T-helper 9 cell (primary cell): ENCODE measurements at places on chromosomes 4 and X.

GRCh38 chr4:7828011-7828720 lies 111.5 kb downstream of the AFAP1 start:
- peak; percentile 40 for DNase-seq

DNA sequence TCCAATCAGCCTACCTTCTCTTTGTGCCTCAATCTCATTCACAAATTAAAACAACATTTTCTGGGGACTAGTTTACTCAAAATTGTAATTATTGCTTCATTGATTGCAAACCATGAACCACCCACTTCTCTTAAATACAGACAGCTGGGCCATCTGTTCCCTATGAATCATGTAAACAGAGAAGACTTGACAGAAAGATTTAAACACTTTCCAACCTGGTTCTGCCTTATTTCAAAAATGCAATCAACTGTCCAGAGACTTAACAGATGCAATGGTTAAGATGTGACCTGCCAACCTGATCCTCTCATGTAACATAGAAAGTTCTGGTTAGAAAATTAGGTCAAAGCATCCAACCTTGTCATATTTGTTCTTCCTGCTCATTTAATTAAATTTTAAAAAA lies 20.8 kb upstream of the SERTM2 start:
- no peak for DNase-seq

- DNase-seq = no peak
Observed at GRCh38 chrX:39426101-39426500, 624.8 kb downstream of the MID1IP1 start.

GRCh38 chr4:141705747-141706377 lies 69.5 kb downstream of the IL15 start:
- no peak for DNase-seq

DNA sequence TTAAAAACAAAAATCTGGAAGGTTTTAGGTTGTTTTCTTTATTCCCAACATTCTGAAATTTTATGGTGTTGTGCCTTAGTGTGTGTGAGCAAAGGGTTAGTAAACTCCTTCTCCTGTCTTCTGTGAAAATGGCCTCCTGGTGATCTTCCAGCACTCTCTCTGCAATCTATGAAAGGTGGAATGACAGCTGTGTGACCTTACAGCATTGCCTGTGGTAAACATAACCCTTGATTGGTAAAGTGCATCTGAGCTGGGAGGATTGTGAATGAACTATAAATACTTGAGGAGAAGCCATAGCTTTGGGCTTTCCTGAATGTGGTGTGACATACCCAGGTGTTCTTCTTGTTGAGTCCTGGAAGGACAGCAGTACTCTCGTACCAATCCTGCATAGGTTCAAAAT lies 10.0 kb downstream of the ART3 start:
- DNase-seq = no peak

DNA sequence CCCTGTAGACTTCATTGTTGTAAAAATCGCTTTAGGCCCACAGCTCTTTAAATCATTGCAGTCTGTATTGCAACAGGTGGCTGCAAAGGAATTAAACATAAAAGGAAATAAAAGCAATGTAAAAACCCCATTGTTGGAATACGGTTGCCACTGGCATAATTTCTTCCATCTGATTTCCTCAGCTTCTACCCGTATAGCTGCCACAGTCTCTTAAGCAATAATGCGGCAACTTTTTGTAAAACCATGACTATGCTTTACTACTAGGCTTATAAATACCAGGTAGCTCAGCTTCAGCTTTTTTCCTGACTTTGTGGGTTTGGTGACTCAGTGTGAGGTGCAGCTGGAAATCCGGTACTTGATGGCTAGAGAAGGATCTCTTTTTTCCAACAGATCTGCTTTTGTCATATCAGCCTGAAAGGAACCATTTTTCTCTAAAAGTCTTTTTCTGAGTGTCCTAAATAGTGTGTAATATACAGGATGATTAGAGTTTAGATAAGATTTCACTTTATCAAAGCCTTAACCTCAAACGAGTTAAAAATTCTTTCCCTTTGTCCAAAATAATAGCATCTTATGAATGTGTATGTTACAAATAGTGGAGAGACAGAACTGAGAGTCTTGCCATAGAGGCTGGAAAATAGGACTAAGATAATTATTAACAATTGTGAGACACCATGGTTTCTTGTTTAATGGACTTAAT lies 268.0 kb downstream of the ADGRL3 start:
- no peak for DNase-seq

GRCh38 chrX:105820247-105820646 lies 2.1 kb upstream of the NRK start:
- DNase-seq = no peak

DNA sequence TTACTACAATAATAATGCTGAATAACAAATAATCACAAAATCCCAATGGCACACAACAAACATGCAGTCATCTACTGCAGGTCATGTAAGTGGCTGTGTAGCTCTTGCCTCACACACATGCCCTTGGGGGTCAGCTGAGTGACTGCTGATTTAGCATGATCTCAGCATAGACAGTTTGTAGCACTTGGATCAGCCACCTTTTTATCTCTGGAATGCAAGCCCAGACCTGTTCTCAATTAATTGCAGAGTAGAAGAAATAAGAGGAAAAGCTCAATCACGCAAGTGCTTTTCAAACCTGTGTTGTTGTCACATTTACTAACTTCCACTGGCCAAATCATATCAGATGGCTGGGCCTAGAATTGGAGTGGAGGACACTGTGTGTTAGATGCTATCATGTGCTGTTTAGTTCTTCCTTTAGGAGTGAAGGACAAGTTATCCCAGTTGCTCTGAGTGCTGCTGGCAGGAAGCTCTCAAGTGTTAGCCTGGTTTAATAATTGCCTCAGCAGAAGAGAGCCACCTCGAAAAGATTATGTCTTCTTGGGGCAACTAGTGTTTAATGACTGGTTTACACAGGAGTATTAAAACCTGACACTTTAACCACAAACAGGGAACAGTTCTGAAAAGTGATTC lies 128.3 kb upstream of the EPHA5 start:
- no peak for DNase-seq

GRCh38 chr4:183834252-183834651 lies 70.9 kb upstream of the STOX2 start:
- no peak for DNase-seq

DNA sequence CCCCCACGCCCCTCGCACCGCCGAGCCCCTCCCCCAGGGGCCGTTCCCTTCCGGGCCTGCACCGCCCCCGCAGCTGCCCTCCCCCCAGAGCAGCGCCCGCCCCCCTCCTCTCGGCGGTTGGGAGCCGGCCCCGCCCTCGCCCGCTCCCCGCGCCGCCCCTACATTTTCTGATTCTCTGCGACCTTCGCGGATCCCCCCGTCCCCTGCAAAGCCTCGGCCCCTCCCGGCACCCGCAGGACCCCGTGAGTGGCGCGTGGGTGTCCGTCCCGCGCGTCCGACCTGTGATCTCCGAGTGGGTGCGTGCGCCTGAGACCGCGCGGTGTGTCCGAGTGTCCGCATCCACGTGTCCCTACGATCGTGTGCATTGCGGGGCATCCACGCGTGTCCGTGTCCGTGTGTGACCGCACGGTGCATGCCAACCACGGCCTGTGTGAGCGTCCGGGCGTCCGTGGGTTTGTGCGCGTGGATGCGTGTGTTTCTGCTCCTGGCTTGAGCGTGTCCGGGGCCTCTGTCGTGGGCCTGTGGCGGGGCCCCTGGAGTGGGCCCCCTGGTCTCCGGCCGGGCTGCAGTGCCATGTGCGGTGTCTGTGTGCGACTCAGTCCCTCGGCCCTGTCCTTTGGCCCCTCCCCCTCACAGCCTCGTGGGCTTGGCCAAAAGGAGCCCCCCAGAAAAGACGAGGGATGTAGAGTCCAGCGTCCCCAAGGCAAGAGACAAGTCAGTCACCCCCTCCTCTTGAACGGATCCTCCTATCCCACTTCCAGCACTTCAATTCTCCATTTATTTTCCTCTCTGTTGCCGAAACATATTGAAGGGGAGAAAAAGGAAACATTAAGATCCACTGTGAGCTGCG lies 8.8 kb upstream of the NKX1-1 start:
- DNase-seq = no peak

DNA sequence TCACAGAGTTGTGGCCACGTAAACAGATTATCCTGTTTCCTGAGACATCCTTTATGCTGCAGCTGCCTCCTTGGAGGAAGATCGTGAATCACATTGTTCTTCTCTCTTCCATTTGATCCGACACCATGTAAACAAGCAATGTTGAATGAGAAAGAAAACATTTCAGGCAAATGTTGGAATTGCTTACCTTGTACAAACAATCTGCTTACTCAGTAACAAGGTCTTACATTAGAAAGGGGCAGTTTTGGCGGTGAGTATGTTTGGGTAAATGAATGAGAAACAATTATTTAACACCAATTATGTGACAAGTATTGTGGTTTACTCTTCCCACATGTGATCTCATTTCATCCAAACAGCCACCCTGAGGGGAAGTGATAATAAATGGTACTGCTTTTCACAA lies 637.8 kb downstream of the RAB28 start:
- no peak for DNase-seq

- DNase-seq = no peak
Observed at GRCh38 chr4:110270492-110271197, 72.2 kb upstream of the ELOVL6 start.

DNA sequence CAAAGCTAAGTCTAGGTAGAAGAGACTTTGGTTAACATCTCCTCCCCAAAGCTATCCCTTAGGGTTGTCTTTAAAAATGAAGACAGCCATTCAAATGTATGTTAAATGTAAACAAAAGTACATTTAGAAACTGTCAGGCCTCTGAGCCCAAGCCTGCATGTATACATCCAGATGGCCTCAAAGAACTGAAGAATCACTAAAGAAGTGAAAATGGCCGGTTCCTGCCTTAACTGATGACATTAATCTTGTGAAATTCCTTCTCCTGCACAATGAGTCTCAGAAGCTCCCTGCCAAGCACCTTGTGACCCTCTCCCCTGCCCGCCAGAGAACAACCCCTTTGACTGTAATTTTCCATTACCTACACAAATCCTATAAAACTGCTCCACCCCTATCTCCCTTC lies 377.9 kb downstream of the FAM133A start:
- no peak for DNase-seq

DNA sequence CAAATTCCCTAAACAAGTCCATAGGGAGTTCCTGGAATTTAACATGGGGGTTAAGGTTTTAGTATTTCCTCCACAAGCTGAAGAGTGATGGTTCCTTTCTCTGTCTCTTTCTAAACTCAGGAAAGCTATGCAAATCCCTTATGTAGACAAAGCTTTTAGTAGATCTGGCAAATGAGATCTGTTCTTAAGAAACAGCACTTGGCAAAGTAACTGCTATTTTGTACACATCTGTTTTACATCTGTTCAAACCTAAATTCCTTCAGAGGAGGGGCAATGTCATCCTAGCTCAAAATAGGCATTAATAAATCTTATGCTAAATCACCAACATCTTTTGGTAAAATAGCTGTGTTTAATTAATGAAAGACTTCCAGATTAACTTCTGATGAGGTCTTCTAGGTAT lies 137.8 kb upstream of the TBC1D9 start:
- no peak for DNase-seq

GRCh38 chr4:113835005-113835404 lies 73.5 kb upstream of the CAMK2D start:
- no peak for DNase-seq

- no peak for DNase-seq
Observed at GRCh38 chr4:68717999-68718398, 47.5 kb upstream of the UGT2B15 start.

DNA sequence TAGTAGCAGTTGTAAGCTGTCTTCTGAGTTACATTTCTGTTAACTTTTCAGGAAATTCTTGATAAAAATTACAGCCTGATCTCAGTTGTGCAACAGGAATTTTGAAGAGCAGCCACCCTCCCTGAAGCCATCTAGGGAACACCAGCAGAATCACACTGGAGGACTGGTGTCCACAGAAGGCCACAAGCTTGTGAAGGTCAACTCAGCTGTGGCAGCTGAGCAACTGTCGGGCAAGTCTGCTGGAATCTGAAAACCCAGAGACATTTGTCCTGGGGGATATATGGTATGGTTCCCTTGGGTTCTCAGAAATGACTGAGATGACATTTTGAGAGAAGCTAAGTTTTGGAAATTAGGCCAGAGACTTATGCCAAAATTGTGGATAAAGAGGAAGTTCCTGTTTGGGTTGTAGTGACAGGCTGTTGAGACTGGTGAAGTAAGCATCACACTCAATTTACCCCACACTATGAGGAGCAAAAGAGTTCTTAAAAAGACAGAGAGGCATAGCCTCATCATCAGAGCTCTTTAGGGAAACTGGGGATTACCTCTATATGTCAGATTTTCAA lies 78.1 kb upstream of the TNIP3 start:
- DNase-seq = no peak

DNA sequence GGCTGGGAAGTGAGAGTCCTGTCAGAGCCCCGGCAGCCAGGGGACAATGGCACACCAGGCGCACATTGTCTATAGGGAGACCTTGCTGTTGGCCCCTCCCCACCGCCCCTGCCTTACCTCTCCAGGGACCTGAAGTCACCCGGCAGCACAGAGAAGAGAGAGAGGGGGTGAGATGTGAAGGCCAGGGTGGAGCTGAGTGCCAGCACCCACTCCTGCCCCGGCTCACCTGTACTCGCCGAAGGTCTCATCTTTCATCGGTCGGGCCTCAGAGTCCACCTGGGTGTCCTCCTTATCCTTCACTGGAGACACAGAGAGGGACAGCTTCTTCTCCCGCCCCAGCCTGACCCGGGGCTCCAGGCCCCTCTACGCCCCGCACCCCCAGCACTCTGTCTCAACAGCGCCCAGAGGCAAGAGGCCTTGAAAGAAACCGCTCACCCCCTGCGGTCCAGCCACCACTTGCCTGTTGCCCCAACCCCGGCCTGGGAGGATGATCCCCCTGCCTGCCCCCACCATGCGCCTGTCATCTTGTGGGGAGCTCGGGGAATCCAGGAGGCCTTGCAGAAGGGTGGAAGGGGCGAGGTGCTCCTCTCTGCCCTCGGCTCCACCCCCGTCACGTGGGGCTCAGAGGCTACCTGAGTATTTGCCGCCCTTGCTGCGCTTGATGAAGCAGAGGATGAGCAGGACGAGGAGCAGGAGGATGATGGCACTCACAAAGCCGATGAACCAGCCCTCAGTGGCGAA lies 22.6 kb downstream of the L1CAM start:
- DNase-seq = no peak

DNA sequence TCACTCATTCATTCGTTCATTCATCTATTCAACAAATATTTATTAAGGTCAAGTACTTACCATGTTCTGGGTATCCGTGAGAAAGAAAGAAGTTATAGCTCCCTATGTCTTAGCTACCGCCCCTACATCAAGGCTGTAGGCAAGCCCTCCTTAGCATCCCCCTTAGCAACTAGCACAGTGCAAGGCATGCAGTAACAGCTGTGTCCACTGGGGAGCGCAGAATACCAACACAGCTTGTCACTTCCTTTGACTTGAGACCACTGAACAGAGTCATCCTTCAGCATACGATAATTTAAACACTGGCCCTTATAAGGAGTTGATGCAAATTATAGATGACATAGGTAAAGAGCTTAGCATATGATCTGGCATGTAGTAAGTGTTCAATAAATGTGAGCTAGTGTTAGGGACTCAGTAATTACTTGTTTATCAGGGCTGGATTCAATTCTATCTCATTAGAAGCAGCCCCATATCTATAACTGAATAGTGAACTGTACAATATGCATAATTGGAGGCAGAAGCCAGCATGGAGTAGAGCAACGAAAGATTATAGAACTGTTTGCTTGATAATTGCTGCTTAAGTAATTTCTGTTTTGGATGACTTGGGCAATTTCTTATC lies 8.7 kb downstream of the KIAA1210 start:
- DNase-seq = peak; percentile 30

GRCh38 chr4:8069102-8069752 lies 89.4 kb downstream of the ABLIM2 start:
- no peak for DNase-seq

- DNase-seq = no peak
Observed at GRCh38 chr4:41512596-41512995, 25.4 kb upstream of the LIMCH1 start.
